ENCODE measurements at places on chromosomes 7 and 10.

- no peak for DNase-seq
These were observed 2.8 kb downstream of the FAM180A start for GRCh38 chr7:135745703-135746312.

DNA sequence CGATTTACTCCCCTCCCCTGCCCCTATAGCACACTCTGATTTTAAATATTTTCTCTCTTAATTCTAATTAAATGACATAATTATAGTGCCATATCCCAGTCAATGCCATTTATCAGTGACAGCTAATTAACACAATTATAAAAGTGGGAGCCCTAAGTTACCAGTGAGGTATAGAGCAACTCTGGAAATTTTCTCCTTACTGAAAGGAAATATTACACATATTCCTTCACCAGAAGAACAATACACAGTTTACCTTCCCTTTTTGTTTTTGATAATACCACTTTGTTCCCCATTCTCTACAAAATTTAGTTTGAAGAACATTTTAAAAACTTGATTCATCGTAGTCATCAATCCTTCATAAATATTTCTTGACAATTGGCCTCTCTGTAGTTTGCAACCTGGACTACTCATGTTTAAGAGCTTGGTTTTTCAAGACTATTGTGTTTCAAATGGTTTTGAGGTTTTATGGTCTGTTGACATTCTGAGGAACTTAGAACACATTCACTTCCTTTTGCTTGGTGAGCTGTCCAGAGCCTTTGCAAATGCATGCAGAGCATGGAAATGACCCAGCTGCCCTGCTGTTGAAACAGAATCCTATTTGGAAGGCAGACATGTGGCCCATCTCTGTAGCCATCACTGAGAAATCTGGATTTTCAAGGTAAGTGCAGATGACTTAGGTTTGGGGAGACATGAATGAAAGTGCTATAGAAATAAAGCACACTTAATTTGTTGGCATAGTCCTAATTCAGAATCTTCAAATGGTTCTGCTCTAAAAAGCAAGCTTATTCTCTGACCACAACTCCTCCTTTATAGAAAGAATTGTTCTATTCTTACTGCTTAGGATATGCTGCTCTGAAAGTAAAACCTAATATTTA, at the start of gene GPR141:
Gene GPR141 (plus strand): TSS at position 521 of the 875 bp plus-strand sequence. CDS start 56,628 bp downstream, outside the sequence.
- no peak for DNase-seq

DNA sequence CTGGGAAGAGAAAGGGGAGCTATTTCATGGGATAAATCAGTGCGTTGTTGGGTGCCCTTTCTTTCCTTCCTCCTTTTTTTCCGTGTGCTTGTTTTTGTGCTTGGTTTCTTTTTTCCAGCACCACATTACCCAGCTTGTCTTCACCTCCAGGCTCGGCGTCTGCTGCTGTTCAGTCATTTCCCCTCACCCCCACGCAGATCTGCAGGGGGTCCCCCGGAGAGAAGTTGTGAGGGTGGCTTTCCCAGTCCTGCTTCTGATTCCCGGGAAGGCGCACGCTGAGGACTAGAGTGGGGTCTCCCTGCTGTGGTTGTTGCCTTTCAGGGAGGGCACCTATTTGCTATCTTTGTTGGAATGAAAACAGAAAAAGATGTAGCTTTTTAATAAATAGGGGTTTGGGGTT, 1.6 kb downstream of the CAMK1D start:
- no peak for DNase-seq

- DNase-seq: no peak
These were observed 674 bp downstream of the AMZ1 start for GRCh38 chr7:2688409-2689342.

GRCh38 chr7:45071528-45071927, 17.2 kb downstream of the NACAD start:
- DNase-seq: no peak

GRCh38 chr10:96587264-96588059, 650 bp upstream of the TM9SF3 start:
- no peak for DNase-seq

- DNase-seq: no peak
These were observed 32.4 kb upstream of the INPP5F start for GRCh38 chr10:119693262-119693957.

DNA sequence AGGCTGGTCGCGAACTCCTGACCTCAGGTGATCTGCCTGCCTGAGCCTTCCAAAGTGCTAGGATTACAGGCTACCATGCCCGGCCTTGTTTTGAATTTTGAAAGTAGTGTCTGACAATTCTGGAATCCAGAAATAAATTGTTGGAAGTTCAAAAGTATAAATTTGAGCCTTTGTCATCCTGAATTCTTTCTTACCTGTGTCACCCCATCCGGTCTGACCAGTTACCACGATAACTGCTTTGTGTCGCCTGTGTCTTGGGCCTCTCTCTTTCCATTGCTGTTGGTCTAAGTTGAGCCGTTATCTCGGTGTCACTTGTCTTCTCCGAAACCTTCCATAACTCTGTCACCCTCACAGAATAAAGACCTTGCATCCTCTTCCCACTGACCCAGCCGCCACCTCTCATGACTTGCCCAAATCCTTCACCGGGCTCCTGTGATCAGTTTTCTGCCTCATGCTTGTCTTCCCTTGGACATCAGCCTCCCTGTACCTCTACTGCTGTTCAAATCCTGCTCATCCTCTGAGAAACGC, 18.6 kb downstream of the CUL1 start:
- no peak for DNase-seq

DNA sequence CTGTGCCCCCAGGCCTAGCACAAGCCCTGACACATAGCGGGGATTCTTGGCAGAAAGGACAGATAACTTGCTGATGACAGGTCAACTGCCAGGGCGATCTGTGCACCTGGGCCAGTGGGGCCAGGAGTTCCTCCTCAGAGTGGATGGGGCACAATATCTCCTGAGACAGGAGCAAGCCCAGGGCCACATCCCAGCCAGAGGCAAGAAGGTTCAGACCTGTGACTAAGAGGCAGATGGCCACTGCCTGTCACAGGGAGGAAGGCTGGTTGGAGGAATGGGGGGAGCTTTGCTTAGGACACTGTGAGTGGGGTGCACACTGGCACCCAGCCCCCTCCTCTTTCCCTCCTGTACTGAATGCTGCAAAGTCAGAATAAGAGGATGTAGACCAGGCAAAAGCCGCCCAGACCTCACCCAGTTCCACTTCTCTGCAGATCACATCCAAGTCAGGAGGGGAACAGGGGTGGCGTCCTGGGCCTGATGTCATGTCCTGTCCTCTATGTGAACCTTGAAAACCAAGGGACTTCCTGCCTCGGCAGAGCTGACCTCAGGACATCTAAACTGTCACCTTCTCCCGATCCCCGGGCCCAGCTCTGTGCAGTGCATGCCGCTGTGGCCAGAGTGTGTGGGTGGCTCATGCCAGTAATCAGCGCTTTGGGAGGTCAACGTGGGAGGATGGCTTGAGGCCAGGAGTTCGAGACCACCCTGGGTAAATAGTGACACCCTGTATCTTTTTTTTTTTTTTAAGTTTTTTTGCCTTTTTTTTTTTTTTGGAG, 1.3 kb downstream of the GUSB start:
- DNase-seq: peak; percentile 57

Measured in right hindlimb (tissue), 1 donor.